ENCODE measurements at places on chromosomes 7 and 10.

DNA sequence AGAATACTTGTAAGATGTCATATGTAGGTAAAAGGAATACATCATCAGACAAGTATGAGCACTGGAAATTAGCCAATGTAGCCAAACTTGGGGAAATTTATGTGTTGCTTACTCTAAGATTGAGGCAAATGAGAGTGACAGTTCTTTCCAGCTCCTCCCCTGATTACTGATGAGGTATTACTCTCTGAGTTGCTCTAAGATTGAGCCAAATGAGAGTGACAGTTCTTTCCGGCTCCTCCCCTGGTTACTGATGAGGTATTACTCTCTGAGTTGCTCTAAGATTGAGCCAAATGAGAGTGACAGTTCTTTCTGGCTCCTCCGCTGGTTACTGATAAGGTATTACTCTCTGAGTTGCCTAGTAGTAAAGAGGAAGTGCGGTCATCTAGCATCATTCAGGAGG lies 435.8 kb downstream of the NRG3 start:
- no peak for DNase-seq

DNA sequence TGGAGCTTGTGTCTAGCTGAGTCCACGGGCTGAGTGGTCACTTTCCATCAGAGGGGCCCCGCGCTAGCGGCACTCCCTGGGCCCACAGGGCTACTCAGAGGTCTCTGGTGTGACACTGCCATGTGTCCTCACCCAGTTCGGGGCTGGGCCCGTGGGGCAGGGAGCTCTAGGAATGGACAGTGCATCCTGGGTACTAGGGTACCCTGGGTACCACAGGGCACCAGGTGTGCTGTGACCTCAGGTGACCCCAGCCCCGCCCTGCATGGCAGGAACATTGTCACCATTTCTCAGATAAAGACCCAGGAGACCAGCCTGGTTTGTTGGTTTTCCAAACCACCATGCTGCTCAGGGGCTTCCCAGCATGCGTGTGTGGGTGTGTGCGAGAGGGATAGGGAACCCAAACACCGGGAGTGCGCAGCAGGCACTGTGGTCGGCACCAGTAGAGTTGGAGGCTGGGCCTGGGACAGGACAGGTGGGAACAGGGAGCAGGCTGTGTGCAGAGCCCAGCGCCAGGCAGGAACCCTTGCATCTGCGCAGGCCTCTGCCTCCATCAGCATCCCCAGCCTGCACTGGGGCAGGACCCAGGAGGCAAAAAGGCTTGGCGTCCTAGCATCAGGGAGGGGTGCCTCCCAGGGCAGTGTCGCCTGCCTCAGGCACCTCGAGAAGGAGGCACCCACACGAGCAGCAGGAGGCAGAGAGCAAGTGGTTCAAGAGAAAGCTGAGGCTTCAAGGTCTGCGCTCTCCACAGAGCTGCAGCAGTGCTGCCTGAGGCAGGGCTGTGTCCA lies 19.4 kb upstream of the CSGALNACT2 start:
- DNase-seq = no peak

- no peak for DNase-seq
Measured at GRCh38 chr10:72685264-72685921, 6.5 kb upstream of the MCU start.

- DNase-seq = no peak
Measured at GRCh38 chr10:48333856-48334255, 27.4 kb downstream of the MAPK8 start.

DNA sequence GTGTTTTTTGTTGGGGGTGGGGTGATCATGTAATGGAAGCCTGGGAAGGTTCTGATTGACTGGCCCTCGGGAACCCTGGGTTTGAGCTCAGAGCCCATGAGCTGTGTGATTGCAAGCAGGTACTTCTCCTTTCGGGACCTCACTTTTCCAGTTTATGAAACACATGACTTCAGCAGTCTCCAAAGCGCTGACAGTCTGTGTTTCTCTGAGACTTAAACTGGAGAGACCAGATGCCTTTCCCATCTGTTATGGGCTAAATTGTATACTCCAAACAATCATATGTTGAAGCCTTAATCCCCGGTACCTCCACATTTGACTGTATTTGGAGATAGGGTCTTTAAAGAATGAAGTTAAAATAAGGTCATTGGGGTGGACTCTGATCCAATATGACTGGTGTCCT lies 493.6 kb downstream of the GALNT17 start:
- no peak for DNase-seq

- no peak for DNase-seq
Measured at GRCh38 chr10:105280895-105281294, 639.8 kb downstream of the SORCS3 start.

GRCh38 chr10:130359711-130360110 lies 223.5 kb downstream of the GLRX3 start:
- no peak for DNase-seq

GRCh38 chr10:109591601-109592000 lies 331.7 kb downstream of the XPNPEP1 start:
- DNase-seq = no peak

GRCh38 chr10:386771-387592 lies 251.7 kb downstream of the ZMYND11 start:
- no peak for DNase-seq

- DNase-seq = no peak
Measured at GRCh38 chr7:73899731-73900142, 38.8 kb downstream of the TMEM270 start.

- no peak for DNase-seq
Measured at GRCh38 chr10:77795426-77796055, 131.0 kb downstream of the DLG5 start.

GRCh38 chr10:109893386-109893785 lies 29.9 kb downstream of the XPNPEP1 start:
- DNase-seq = no peak
